Pancreas (tissue), 10 donors: ENCODE measurements at places on chromosomes 6 and 20.

DNA sequence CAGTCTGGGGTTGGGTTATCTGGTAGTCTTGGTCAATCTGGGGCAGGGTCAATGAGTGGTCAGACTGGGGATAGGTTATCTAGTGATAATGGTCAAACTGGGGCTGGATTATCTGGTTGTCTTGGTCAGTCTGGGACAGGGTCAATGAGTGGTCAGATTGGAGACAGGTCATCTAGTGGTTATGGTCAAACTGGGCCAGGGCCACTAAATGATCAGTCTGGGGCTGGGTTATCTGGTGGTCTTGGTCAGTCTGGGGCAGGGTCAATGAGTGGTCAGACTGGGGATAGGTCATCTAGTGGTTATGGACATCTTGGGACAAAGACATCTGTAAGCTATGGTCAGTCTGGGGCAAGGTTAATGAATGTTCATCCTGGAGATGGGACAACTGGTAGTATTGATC is 28.5 kb upstream of the BPIFA2 start:
- no peak for DNase-seq
- no peaks in the 10 kb centered on the region for H3K27me3 ChIP-seq
- no peaks in the 10 kb centered on the region for H3K4me1 ChIP-seq
- H3K4me3 ChIP-seq: no peak overlapping the region
- no peaks in the 10 kb centered on the region for H3K36me3 ChIP-seq
- no peak overlapping the region for H3K27ac ChIP-seq

GRCh38 chr6:5276581-5276980 is 15.3 kb downstream of the FARS2 start:
- no peak for DNase-seq
- no peaks in the 10 kb centered on the region for H3K27me3 ChIP-seq
- H3K27ac ChIP-seq: no peak overlapping the region
- H3K36me3 ChIP-seq: no peaks in the 10 kb centered on the region

DNA sequence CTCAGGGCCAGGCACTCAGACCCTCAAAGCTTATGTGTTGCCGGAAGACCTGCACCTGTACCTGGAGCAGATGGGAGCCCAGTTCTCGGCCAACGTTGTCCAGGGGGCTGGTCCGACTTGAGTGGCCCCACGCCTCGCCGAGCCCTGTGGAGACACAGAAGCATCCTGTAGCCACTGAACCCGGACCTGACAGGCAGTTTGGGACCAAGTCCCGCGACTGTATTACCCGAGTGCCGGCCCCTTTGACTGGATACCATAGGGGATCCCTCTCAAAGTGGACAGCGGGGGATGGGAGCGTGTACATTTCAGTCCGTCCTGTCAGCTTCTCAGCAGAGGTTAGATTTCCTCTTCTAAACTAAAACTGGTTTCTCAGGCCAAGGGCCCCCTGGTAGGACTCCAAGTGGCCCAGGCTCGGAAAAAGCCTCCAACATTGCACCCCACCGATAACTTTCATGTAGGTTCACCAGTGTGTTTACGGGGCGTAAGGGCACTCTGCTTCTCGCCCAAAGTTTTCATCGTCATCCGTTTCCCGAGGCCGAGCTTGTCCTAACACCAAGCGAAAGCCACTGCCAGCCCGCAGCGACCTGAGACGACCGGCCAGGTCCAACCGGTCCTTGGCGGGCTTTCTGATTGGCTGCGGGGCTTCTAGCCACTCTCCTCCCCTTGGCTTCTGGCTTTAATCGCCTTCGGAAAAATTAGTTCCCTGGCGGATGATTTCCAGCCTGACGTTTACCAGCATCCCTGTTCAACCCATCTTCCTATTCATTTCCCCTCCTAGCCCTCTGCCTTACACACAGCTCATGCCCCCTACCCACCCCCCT is 10.8 kb downstream of the SIM1 start:
- no peaks in the 10 kb centered on the region for H3K4me1 ChIP-seq
- no peaks in the 10 kb centered on the region for H3K36me3 ChIP-seq
- peak; percentile 73 for DNase-seq
- peak overlapping the region; percentile 94 for H3K27ac ChIP-seq

- no peak overlapping the region for H3K4me3 ChIP-seq
- H3K27me3 ChIP-seq: no peaks in the 10 kb centered on the region
- H3K4me1 ChIP-seq: no peaks in the 10 kb centered on the region
- DNase-seq: no peak
Measured at GRCh38 chr20:39152126-39152525, 190.0 kb downstream of the DHX35 start.

DNA sequence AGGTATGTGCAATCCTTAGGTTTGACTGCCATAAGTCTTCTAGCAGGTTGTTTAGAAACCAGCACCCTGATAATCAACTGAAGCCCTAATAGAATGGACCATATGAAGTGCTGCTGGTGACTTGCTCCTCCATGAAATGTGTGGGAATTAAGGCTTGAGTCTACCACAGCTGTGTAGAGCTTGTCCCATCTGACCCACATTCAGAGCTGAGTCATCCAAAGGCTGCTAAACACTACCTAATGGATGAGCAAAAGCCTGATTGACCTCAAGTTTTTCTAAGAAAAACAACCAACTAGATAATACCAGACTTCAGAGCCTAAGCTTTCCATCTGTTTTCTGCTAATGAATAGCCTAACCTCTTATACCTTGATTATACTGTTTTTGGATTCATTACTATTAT is 120.3 kb upstream of the MOCS1 start:
- no peaks in the 10 kb centered on the region for H3K27me3 ChIP-seq
- no peaks in the 10 kb centered on the region for H3K36me3 ChIP-seq
- H3K27ac ChIP-seq: no peak overlapping the region
- H3K4me1 ChIP-seq: no peaks in the 10 kb centered on the region
- DNase-seq: no peak

DNA sequence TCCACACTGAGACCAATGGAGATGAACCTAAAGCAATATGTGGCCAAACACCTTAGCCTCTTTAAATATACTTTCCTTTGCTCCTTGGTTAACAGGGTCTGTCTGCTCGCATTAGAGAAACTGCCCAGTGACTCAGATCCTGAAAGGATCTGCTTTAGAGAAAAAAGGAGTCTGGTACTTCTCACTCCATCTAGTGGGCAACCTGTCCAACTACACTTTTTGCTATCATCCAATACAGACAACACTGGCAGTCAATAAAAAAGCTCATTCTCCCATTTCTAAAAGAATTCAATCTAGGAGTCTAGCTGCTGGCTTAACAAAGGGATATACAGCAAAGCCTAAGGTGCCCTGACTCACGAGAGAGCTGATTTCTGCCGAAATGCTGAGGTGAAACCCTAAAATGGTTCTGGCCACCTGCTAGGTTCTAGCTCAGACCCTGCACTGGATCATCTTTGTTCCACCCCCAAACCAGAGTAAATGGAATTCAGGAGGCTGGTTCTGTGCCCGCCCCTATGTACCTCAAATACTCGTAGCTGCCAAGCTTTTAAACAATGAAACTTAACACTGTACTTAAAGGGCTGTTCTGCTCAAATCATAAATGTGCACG is 11.5 kb downstream of the GNL1 start:
- no peak overlapping the region for H3K4me3 ChIP-seq
- DNase-seq: no peak
- no peaks in the 10 kb centered on the region for H3K27me3 ChIP-seq
- peaks cover 10% of the 10 kb centered on the region for H3K36me3 ChIP-seq
- no peaks in the 10 kb centered on the region for H3K4me1 ChIP-seq
- H3K27ac ChIP-seq: no peak overlapping the region

- no peak for DNase-seq
- H3K4me1 ChIP-seq: no peaks in the 10 kb centered on the region
- no peaks in the 10 kb centered on the region for H3K36me3 ChIP-seq
- no peaks in the 10 kb centered on the region for H3K27me3 ChIP-seq
Measured at GRCh38 chr6:116035616-116036015, 25.1 kb downstream of the FRK start.

- no peak for DNase-seq
- H3K4me3 ChIP-seq: no peak overlapping the region
- no peaks in the 10 kb centered on the region for H3K27me3 ChIP-seq
- H3K36me3 ChIP-seq: no peaks in the 10 kb centered on the region
- H3K4me1 ChIP-seq: no peaks in the 10 kb centered on the region
- H3K27ac ChIP-seq: no peak overlapping the region
Measured at GRCh38 chr6:170040906-170041305, 250.0 kb downstream of the DLL1 start.

DNA sequence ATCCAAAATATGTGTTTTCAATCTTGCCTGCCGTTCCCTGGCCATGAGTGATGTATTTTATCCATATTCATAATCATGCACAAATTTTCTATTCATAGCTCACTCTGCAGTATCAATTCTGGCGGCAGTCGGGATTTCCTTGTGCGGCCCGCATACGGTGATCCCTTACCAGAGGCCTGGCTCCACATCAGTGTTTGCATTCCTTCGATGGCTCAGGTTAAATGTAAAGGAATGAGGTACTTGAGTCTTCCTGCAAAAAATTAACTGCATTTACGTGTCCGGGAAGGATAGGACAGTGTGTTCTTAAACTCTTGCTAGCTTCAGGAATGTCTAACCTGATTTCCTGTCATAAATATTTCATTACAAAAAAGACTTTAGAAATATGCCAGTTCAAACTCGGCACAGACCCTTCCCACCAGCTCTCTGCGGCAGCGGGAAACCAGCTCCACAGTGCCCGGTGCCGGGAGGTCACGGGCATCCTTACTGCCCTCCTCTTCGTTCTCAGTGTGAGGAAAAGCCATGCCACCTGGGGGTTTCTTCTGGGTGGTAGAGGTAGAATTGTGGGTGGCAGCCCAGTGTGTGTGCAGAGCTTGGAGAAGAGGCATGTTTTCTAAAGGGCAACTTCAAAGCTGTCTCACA is 154.5 kb downstream of the MOXD1 start:
- no peaks in the 10 kb centered on the region for H3K36me3 ChIP-seq
- no peak overlapping the region for H3K4me3 ChIP-seq
- H3K27ac ChIP-seq: no peak overlapping the region
- no peak for DNase-seq
- no peaks in the 10 kb centered on the region for H3K4me1 ChIP-seq

GRCh38 chr6:126787635-126788034 is 330.8 kb upstream of the RSPO3 start:
- H3K4me1 ChIP-seq: no peaks in the 10 kb centered on the region
- no peak overlapping the region for H3K27ac ChIP-seq
- H3K4me3 ChIP-seq: no peak overlapping the region
- DNase-seq: no peak

- DNase-seq: no peak
- H3K27ac ChIP-seq: no peak overlapping the region
- no peaks in the 10 kb centered on the region for H3K27me3 ChIP-seq
- H3K4me1 ChIP-seq: peaks cover 26% of the 10 kb centered on the region
Measured at GRCh38 chr6:116010386-116010785, 50.3 kb downstream of the FRK start.

GRCh38 chr6:46220352-46221221 is 49.8 kb upstream of the ENPP5 start:
- H3K4me3 ChIP-seq: no peak overlapping the region
- no peak for DNase-seq
- H3K4me1 ChIP-seq: no peaks in the 10 kb centered on the region
- no peak overlapping the region for H3K27ac ChIP-seq

- H3K4me1 ChIP-seq: no peaks in the 10 kb centered on the region
- no peak overlapping the region for H3K27ac ChIP-seq
- no peak overlapping the region for H3K4me3 ChIP-seq
- DNase-seq: no peak
Measured at GRCh38 chr6:158938220-158938619, 61.8 kb downstream of the RSPH3 start.

DNA sequence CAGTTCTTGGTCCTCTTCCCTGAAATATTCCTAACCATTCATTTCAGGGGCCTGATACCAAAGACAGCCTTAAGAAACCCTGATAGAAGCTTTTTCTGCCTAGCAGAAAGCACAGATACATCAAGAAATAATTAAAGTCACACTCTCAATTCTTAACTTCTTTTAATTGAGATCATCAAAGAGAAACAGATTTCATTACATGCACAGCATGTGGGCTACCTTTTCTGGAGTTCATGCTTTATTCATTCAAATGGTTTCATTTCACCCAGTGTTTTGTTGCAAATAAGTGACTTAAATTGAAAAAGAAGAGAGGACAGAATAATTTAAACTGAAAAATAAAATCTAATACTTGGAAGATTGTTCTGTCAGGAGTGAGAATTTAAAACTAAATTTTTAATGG is 192.6 kb upstream of the GGTLC1 start:
- H3K27ac ChIP-seq: no peak overlapping the region
- DNase-seq: no peak
- no peak overlapping the region for H3K4me3 ChIP-seq

DNA sequence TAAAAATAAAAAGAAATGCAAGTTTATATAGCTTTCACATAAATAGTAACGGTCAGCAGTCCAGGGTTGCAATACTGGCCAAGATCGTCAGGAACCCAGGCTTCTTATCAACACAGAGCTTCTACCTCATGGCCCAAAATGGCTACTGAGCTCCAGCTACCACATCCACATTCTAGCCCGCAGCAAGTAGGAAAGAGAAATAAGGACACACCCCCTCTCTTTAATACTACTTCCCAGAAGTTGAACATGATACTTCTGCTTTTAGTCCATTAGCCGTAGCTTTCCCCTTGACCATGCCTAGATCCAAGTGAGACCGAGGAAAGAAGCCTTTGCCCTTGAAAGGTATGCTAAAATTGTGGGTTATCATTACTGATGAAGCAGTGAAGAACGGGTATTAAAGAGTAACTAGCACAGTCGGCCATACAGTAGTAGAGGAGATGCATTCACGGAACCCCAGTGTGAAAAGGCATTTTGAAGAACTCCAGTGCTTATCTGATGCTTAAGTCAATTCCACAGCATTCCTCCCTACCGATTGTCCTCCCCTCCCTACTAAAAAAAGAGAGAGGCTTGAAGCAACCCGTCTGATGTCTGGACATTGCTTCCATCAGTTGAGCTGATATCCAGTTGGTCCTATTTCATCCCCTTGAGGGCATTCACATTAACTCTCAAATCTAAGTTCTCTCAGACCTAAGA is 226.9 kb upstream of the RREB1 start:
- no peak overlapping the region for H3K27ac ChIP-seq
- H3K27me3 ChIP-seq: no peaks in the 10 kb centered on the region
- H3K4me3 ChIP-seq: no peak overlapping the region
- no peaks in the 10 kb centered on the region for H3K4me1 ChIP-seq
